ENCODE measurements at places on chromosomes 7 and 10. TPM values are rescaled to one million over a fixed set of nuclear protein-coding genes. Genes with fewer than 3 reads are reported as not detected.

DNA sequence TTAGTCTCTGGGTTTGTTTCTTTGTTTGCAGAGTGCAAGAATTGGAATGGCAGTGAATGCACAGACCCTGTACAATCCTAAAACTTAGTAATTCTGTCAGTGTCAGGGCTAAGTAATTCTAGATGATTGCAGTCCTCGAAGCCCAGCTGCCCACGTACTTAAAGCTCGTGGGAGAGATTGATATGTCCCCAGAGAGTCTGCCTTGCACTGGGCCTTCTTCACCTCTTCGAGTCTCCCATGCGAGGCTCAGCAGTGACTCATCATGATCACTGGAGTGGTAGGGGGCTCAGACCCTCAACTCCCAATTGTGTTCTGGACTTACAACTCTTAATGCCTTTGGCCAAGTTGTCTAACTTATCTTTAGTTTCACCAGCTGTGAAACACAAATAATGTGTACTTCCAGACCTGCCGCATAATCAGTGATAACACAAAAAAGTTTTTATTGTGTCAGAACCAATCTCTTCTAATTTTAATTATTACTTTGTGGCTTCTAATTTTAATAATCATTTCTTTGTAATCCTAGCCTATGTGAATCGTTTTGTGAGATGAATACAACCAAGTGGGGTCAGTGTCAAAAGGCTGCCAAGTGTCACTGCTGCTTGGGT is 345.6 kb upstream of the LRGUK start:
- H3K27ac ChIP-seq: no peak overlapping the region
- no peaks in the 10 kb centered on the region for H3K4me1 ChIP-seq
- H3K27me3 ChIP-seq: no peaks in the 10 kb centered on the region

GRCh38 chr7:28999895-29000716 is 42.0 kb upstream of the TRIL start:
- no peaks in the 10 kb centered on the region for H3K4me1 ChIP-seq
- H3K36me3 ChIP-seq: no peaks in the 10 kb centered on the region

DNA sequence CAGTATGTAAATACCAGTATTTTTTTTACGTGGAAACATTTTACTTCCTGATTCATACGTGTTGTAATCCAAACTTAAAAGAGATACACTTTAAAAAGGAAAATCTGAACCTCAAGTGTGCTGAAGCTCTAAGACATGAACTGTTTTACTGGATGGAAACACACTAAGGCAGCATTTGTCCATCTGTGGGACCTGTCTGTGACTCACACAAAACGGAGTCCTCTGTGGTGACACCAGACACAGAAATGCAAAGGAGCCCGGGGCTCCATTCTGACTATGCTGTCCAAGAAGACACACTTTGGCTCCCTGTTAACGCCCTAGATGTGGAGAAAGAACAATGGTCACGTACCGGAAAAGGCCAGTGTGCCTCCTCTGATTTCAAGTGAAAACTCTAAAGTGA is 23.9 kb downstream of the RNF133 start:
- no peak overlapping the region for H3K4me3 ChIP-seq
- no peaks in the 10 kb centered on the region for H3K27me3 ChIP-seq
- no peak overlapping the region for H3K27ac ChIP-seq
- no peak for DNase-seq

NUTM2E gene
- total RNA-seq: 0.20 TPM

CAV1 gene
- 1.5 TPM for total RNA-seq

VSTM4 gene
- 4.5 TPM for total RNA-seq

DNA sequence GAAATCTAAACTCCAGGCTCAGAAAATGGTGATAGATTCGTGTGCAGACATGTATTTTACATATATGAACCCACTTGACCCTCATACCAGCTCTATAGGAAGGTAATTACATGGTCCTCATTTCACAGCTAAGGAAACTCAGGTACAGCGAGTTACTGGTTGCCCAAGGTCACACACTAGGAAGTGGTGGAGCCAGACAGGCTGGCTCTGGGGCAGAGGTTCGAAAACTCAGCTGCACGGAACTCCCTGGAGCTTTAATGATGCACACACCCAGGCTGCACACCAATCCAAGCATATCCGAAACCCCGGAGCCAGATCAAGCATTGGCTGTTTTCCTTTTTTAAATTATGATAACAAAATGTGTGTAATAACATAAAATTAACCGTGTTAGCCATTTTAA is 172.4 kb downstream of the COBL start:
- DNase-seq: no peak
- no peaks in the 10 kb centered on the region for H3K36me3 ChIP-seq
- H3K27me3 ChIP-seq: no peaks in the 10 kb centered on the region
- no peak overlapping the region for H3K4me3 ChIP-seq
- no peaks in the 10 kb centered on the region for H3K4me1 ChIP-seq

- H3K4me1 ChIP-seq: peaks cover 49% of the 10 kb centered on the region
- no peak overlapping the region for H3K4me3 ChIP-seq
- DNase-seq: no peak
- no peak overlapping the region for H3K27ac ChIP-seq
- H3K36me3 ChIP-seq: no peaks in the 10 kb centered on the region
- H3K27me3 ChIP-seq: no peaks in the 10 kb centered on the region
Observed at GRCh38 chr7:16741676-16742075, 11.9 kb upstream of the TSPAN13 start.

DNA sequence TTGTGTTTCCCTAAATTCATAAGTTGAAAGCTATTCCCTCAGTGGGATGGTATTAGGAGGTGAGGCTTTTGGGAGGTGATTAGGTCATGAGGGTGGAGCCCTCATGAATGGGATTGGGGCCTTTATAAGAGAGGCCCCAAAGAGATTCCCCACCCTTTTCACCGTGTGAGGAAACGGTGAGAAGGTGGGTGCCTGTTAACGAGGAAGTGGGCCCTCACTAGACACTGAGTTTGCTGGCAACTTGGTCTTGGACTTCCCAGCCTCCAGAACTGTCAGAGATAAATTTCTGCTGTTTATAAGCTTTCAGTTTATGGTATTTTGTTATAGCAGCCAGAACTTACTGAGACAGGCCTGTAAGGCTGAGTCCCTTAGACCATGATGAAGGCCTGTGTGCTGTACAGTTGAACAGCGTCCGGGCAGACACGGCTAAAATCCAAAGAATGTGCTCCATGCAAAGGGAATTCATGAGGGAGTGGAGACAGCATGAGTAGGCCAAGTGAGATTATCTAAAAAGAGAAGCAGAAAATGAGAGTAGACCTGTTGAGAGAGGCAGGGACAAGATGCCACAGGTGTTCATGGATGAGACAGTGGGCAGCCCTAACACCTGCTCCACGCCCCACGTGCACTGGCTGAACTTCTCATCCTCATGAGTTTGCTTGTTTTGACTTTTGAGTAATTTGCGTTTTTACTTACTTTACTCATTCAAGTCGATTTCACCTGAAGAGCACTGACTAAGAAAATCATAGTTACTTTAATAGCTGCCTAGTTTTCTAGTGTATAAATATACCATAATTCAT is 66.9 kb upstream of the SFMBT2 start:
- H3K4me1 ChIP-seq: no peaks in the 10 kb centered on the region
- H3K27ac ChIP-seq: no peak overlapping the region
- H3K27me3 ChIP-seq: peaks cover 11% of the 10 kb centered on the region
- no peak for DNase-seq
- H3K36me3 ChIP-seq: no peaks in the 10 kb centered on the region

- no peaks in the 10 kb centered on the region for H3K36me3 ChIP-seq
- no peak overlapping the region for H3K4me3 ChIP-seq
- no peak for DNase-seq
- peaks cover 36% of the 10 kb centered on the region for H3K27me3 ChIP-seq
- H3K27ac ChIP-seq: no peak overlapping the region
Observed at GRCh38 chr10:122459561-122460273, 1.6 kb upstream of the HTRA1 start.

NRP1 gene
- total RNA-seq: 0.54 TPM

SSBP1 gene
- 404 TPM for total RNA-seq

ACHE gene
- total RNA-seq: 8.8 TPM

- H3K4me1 ChIP-seq: peaks cover 23% of the 10 kb centered on the region
- H3K36me3 ChIP-seq: no peaks in the 10 kb centered on the region
- DNase-seq: no peak
- no peaks in the 10 kb centered on the region for H3K27me3 ChIP-seq
- H3K4me3 ChIP-seq: no peak overlapping the region
Observed at GRCh38 chr10:61845950-61846268, 55.6 kb upstream of the ARID5B start.

- no peaks in the 10 kb centered on the region for H3K4me1 ChIP-seq
- H3K4me3 ChIP-seq: no peak overlapping the region
- H3K36me3 ChIP-seq: no peaks in the 10 kb centered on the region
- DNase-seq: no peak
Observed at GRCh38 chr7:83918142-83918541, 269.2 kb upstream of the SEMA3E start.

DNA sequence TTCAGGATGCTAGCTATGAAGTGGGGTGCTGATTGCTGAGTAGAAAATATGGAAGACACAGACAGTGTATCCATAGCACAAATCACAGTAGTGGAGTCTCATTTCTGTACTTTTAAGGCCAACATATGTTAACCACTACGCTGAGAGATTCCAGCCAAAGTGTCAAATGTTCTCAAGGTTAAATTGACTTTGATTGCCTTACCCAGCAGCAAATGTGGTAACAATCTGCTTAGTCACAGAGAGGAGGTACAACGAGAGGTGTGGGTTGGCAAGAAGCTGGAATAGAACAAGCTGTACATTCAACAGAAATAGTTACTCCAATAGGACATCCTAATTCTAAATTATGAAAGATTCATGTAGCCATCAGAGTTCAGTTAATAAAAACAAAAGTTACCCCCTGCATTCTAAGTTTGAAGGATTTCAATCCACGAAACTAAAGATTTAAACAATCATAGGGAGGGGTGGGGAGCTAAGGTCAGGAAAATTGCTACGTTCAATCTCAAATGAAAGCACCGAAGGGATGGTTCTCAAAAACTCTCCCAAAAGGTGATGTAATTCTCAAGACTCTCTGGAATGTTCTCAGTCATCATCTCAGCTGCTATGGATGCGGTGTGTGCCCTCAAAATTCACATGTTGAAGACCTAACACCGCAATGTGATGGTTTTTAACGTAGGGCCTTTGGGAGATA is 137.0 kb downstream of the ETV1 start:
- no peaks in the 10 kb centered on the region for H3K36me3 ChIP-seq
- H3K27me3 ChIP-seq: no peaks in the 10 kb centered on the region
- no peak overlapping the region for H3K27ac ChIP-seq
- no peak for DNase-seq
- no peak overlapping the region for H3K4me3 ChIP-seq

- no peak for DNase-seq
- no peaks in the 10 kb centered on the region for H3K4me1 ChIP-seq
- no peak overlapping the region for H3K27ac ChIP-seq
- no peaks in the 10 kb centered on the region for H3K36me3 ChIP-seq
Observed at GRCh38 chr7:41579961-41580935, 122.6 kb downstream of the INHBA start.

GRCh38 chr7:7595451-7595850 is 28.8 kb downstream of the MIOS start:
- H3K27ac ChIP-seq: no peak overlapping the region
- H3K36me3 ChIP-seq: peaks cover 59% of the 10 kb centered on the region
- no peaks in the 10 kb centered on the region for H3K4me1 ChIP-seq
- peak; percentile 25 for DNase-seq
- no peaks in the 10 kb centered on the region for H3K27me3 ChIP-seq

- no peak overlapping the region for H3K27ac ChIP-seq
- no peak overlapping the region for H3K4me3 ChIP-seq
Observed at GRCh38 chr7:36606976-36607720, 117.1 kb downstream of the AOAH start.

EPO gene
- not detected for total RNA-seq

REPIN1 gene
- 283 TPM for total RNA-seq

FKBP6 gene
- total RNA-seq: not detected

- no peaks in the 10 kb centered on the region for H3K36me3 ChIP-seq
- DNase-seq: no peak
- no peaks in the 10 kb centered on the region for H3K27me3 ChIP-seq
- H3K27ac ChIP-seq: no peak overlapping the region
- no peak overlapping the region for H3K4me3 ChIP-seq
Observed at GRCh38 chr7:78413568-78413967, 615.0 kb downstream of the PHTF2 start.

GRCh38 chr7:151680810-151681209 is 161.1 kb upstream of the RHEB start:
- no peaks in the 10 kb centered on the region for H3K4me1 ChIP-seq
- H3K27ac ChIP-seq: no peak overlapping the region
- H3K36me3 ChIP-seq: no peaks in the 10 kb centered on the region

DNA sequence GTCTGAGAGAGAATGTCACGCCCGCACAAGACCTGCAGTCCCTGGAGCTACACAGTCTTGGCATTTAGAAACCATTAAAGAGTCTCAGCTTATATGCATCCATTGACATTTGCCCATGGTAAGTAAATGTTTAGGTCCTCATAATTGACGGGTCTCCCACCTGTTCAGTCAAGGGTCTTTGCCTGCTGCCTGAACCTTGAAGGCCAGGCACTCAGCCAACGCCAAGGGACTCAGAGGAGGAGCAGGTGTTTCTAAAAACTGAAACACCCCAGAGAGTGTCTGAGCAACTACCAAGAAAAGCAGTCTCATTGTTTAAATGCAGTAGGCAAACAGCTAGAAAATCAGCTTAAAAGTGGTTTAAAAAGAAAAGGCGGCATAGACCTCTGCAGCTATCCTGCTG is 264.7 kb upstream of the AKR1E2 start:
- no peak for DNase-seq
- no peaks in the 10 kb centered on the region for H3K36me3 ChIP-seq
- H3K4me3 ChIP-seq: no peak overlapping the region
- no peak overlapping the region for H3K27ac ChIP-seq

- DNase-seq: no peak
- peaks cover 32% of the 10 kb centered on the region for H3K36me3 ChIP-seq
- H3K4me1 ChIP-seq: peaks cover 19% of the 10 kb centered on the region
Observed at GRCh38 chr10:92697663-92698511, 8.1 kb downstream of the HHEX start.

- H3K27ac ChIP-seq: no peak overlapping the region
- H3K36me3 ChIP-seq: no peaks in the 10 kb centered on the region
- H3K4me1 ChIP-seq: no peaks in the 10 kb centered on the region
- H3K27me3 ChIP-seq: peaks cover 9% of the 10 kb centered on the region
Observed at GRCh38 chr10:29865700-29866355, 193.6 kb downstream of the JCAD start.

DNA sequence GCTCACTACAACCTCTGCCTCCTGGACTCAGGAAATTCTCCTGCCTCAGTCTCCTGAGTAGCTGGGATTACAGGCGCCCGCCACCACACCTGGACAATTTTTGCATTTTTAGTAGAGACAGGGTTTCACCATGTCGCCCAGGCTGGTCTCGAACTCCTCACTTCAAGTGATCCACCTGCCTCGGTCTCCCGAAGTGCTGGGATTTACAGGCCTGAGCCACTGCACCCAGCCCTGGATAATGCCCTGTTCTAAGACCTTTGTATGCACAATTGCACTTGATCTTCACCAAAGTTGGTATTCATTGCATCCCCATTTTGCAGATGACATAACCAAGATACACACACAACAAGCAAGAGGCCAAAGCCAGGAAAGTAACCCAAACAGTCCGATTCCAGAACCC is 97.7 kb upstream of the CARD11 start:
- H3K4me1 ChIP-seq: peaks cover 2% of the 10 kb centered on the region
- H3K27ac ChIP-seq: no peak overlapping the region
- no peaks in the 10 kb centered on the region for H3K36me3 ChIP-seq
- DNase-seq: no peak
- H3K27me3 ChIP-seq: peaks cover 46% of the 10 kb centered on the region

GRCh38 chr10:63707254-63707910 is 186.2 kb downstream of the REEP3 start:
- peaks cover 19% of the 10 kb centered on the region for H3K27me3 ChIP-seq
- H3K4me1 ChIP-seq: peaks cover 5% of the 10 kb centered on the region
- peak; percentile 40 for DNase-seq
- peak overlapping the region; percentile 20 for H3K27ac ChIP-seq
